H1 (cell line): ENCODE measurements at places on chromosomes 4 and X. TPM values are rescaled to one million over a fixed set of nuclear protein-coding genes. Genes with fewer than 3 reads are reported as not detected.
A peak's percentile ranks its signal among the peaks of the same experiment; 100 is the strongest.

DNA sequence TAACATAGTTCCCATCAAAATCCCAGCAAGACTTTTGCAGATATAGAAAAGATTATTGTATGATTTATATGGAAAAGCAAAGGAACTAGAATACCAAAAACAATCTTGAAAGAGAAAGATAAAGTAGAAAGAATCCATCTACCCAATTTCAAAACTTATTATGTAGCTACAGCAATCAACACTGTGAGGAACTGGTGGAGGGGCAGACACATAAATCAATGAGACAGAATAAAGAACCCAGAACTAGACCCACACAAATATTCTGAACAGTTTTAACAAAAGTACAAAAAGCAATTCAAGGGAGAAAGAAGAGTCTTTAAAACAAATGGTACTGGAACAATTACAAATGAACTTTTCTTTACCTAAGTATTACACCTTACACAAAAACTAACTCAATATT is 67.0 kb downstream of the LRBA start:
- DNase-seq = no peak
- H3K27me3 ChIP-seq = no peaks in the 10 kb centered on the region
- H3K4me1 ChIP-seq = no peaks in the 10 kb centered on the region
- no peak overlapping the region for H3K27ac ChIP-seq

GRCh38 chr4:171847751-171848150 is 34.5 kb downstream of the GALNTL6 start:
- H3K4me3 ChIP-seq = no peak overlapping the region
- H3K36me3 ChIP-seq = no peaks in the 10 kb centered on the region
- H3K4me1 ChIP-seq = no peaks in the 10 kb centered on the region
- no peak for DNase-seq

DNA sequence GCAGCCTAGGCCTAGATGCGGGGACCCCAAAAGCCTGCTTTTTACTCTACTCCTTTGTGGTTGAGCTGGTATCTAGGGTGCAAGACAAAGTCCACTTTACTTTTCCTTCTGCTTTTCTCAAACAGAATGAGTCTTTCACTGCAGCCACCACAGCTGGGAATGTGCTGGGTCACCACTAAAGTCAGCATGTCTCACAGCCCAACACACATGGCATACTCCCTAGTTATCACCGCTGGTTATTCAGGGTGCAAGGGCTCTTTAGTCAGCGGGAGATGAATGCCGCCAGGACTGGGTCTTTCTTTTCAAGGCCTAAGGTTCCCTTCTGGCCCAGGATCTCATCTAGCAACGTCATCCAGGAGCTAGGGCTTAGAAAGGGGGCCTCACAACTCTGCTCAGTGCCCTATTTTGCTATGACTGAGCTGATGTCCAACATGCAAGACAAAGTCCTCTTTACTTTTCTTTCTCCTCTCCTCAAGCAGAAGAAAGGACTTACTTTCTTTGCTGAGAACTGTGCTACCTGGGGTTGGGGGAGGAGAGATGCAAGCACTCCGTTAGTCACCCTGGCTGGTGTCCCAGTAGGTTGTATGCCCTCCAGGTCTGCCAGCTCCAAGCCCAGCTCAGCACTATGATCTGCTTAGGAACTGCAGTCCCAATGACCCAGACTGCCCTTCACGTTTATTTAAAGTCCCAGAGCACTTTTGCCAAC is 22.9 kb upstream of the STPG2 start:
- no peaks in the 10 kb centered on the region for H3K27me3 ChIP-seq
- DNase-seq = no peak
- H3K36me3 ChIP-seq = no peaks in the 10 kb centered on the region
- H3K4me1 ChIP-seq = peaks cover 5% of the 10 kb centered on the region; the same call in 1 of the 2 replicates
- H3K4me3 ChIP-seq = no peak overlapping the region

GRCh38 chr4:52711834-52712250 is 39.4 kb downstream of the ERVMER34-1 start:
- H3K27me3 ChIP-seq = no peaks in the 10 kb centered on the region
- no peak overlapping the region for H3K27ac ChIP-seq
- no peak for DNase-seq
- H3K4me3 ChIP-seq = peak overlapping the region; percentile 40
- peaks cover 15% of the 10 kb centered on the region for H3K4me1 ChIP-seq

GRCh38 chr4:137694138-137694537 is 161.8 kb upstream of the PCDH18 start:
- H3K4me3 ChIP-seq = no peak overlapping the region
- H3K27me3 ChIP-seq = no peaks in the 10 kb centered on the region
- DNase-seq = no peak
- H3K4me1 ChIP-seq = no peaks in the 10 kb centered on the region
- H3K36me3 ChIP-seq = no peaks in the 10 kb centered on the region

- H3K27me3 ChIP-seq = no peaks in the 10 kb centered on the region
- no peaks in the 10 kb centered on the region for H3K36me3 ChIP-seq
- DNase-seq = no peak
- H3K4me1 ChIP-seq = no peaks in the 10 kb centered on the region
- H3K27ac ChIP-seq = no peak overlapping the region
- H3K4me3 ChIP-seq = no peak overlapping the region
Measured at GRCh38 chr4:89847571-89848325, 10.8 kb upstream of the SNCA start.

DNA sequence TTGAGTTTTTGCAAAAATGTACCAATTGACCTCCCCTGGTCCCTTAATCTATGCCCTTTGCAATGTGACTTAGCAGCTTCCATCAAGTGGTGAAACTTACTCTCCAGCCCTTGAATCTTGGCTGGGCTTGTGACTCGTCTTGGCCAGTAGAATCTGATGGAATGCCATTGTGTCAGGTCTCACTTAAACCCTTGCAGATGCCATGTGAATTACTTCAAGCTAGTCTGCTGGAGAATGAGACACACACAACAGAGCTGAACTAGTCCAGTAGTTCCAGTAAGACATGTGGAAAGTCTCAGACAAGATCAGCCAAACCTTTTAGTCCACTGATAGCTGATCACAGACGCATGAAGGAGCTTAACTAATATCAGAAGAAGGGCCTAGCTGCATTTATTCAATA is 567.8 kb upstream of the CPEB2 start:
- no peaks in the 10 kb centered on the region for H3K4me1 ChIP-seq
- H3K36me3 ChIP-seq = no peaks in the 10 kb centered on the region
- no peak for DNase-seq
- H3K27ac ChIP-seq = no peak overlapping the region
- H3K4me3 ChIP-seq = no peak overlapping the region

Gene EDA2R
- total RNA-seq = 5.0 and 5.1 TPM in 2 replicates

Gene SOWAHD
- total RNA-seq = 1.7 and 1.8 TPM in 2 replicates

Gene SPACA5
- not detected in 2 replicates for total RNA-seq
